Fibroblast of villous mesenchyme (primary cell): ENCODE measurements at places on chromosomes 4 and X. TPM values are rescaled to one million over a fixed set of nuclear protein-coding genes. Genes with fewer than 3 reads are reported as not detected.

Gene GATA1
- not detected in 2 replicates for total RNA-seq

Gene MRPS18C
- 20.3 and 22.2 TPM in 2 replicates for total RNA-seq

Gene SSX4B
- not detected in 2 replicates for total RNA-seq

Gene TMEM47
- 32.2 and 62.6 TPM in 2 replicates for total RNA-seq

Gene AKAP4
- total RNA-seq, result not detected in 2 replicates

Gene MTTP
- total RNA-seq, result under 0.01 TPM in 1 of 2 replicates, not detected in the other

Gene COPS4
- total RNA-seq, result 101 and 106 TPM in 2 replicates

Gene TLR3
- 0.43 and 0.97 TPM in 2 replicates for total RNA-seq

Gene PRICKLE3
- total RNA-seq, result 5.2 TPM in 2 replicates

Gene TLR6
- 2.3 and 3.0 TPM in 2 replicates for total RNA-seq

Gene STPG2
- under 0.01 and 0.32 TPM in 2 replicates for total RNA-seq

Gene ZNF711
- 0.32 and 0.86 TPM in 2 replicates for total RNA-seq

Gene CLIC2
- total RNA-seq, result 1.3 and 2.6 TPM in 2 replicates

Gene PLAC1
- total RNA-seq, result 0.32 and 0.43 TPM in 2 replicates

Gene GNRHR
- under 0.01 TPM in 1 of 2 replicates, not detected in the other for total RNA-seq

Gene TRIML2
- 0.32 TPM in 1 of 2 replicates, not detected in the other for total RNA-seq

Gene MAGEC1
- not detected in 2 replicates for total RNA-seq

Gene TKTL1
- not detected in 2 replicates for total RNA-seq

Gene TRIM75
- total RNA-seq, result 0.32 TPM in 1 of 2 replicates, not detected in the other

Gene SHOX
- not detected in 2 replicates for total RNA-seq

Gene BMP3
- total RNA-seq, result under 0.01 TPM in 1 of 2 replicates, not detected in the other

Gene RASL11B
- total RNA-seq, result 0.43 and 1.3 TPM in 2 replicates

Gene ZMYM3
- 22.9 and 28.5 TPM in 2 replicates for total RNA-seq

Gene SMR3A
- total RNA-seq, result not detected in 2 replicates

Gene UNC5C
- total RNA-seq, result under 0.01 and 0.43 TPM in 2 replicates

Gene TSPAN6
- 30.0 and 44.5 TPM in 2 replicates for total RNA-seq

Gene BMP2K
- 92.1 and 173 TPM in 2 replicates for total RNA-seq

Gene ARL13A
- not detected in 2 replicates for total RNA-seq

Gene P2RY4
- total RNA-seq, result not detected in 2 replicates

Gene RASGEF1B
- 0.32 TPM in 1 of 2 replicates, not detected in the other for total RNA-seq

Gene LGI2
- not detected in 2 replicates for total RNA-seq

Gene RTL9
- total RNA-seq, result under 0.01 TPM in 2 replicates

Gene BEX5
- not detected in 2 replicates for total RNA-seq

Gene KIT
- 2.2 and 5.5 TPM in 2 replicates for total RNA-seq

Gene ESX1
- total RNA-seq, result not detected in 2 replicates

Gene HSD17B13
- total RNA-seq, result under 0.01 TPM in 1 of 2 replicates, not detected in the other

Gene ODAPH
- not detected in 2 replicates for total RNA-seq

Gene HPRT1
- total RNA-seq, result 6.8 and 17.3 TPM in 2 replicates

Gene DCAF8L2
- not detected in 2 replicates for total RNA-seq

Gene CXCL5
- 0.32 and 2.2 TPM in 2 replicates for total RNA-seq

Gene FGF16
- not detected in 2 replicates for total RNA-seq

Gene FRG2
- total RNA-seq, result not detected in 2 replicates

Gene TCEAL3
- 10.6 and 19.4 TPM in 2 replicates for total RNA-seq

Gene SPANXN3
- total RNA-seq, result not detected in 2 replicates

Gene ZFYVE28
- 3.2 and 12.1 TPM in 2 replicates for total RNA-seq

Gene CYSLTR1
- total RNA-seq, result under 0.01 TPM in 1 of 2 replicates, not detected in the other

Gene UGT2A1
- not detected in 2 replicates for total RNA-seq
